ENCODE measurements at places on chromosomes 3 and 15.

DNA sequence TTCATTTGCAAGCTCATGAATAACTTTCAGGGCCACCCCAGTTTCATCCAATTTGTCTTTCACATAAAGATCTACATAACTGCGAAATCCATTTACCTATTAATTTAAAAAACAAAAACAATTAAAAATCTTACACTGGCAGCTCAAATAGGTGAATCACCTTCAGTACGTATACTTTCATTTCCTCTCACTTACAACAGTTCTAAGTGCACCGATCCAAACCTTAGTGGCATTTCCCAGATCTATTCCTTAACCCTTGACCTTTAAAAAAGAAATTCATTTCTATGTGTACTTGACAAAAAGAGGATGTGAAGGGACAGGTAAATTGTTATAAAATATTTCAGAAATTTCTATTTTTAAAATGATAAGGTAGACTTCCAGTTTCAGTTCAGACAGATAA lies 30.8 kb downstream of the TOP2B start:
- no peak for DNase-seq

GRCh38 chr3:29226706-29227105 lies 54.2 kb upstream of the RBMS3 start:
- DNase-seq: no peak

DNA sequence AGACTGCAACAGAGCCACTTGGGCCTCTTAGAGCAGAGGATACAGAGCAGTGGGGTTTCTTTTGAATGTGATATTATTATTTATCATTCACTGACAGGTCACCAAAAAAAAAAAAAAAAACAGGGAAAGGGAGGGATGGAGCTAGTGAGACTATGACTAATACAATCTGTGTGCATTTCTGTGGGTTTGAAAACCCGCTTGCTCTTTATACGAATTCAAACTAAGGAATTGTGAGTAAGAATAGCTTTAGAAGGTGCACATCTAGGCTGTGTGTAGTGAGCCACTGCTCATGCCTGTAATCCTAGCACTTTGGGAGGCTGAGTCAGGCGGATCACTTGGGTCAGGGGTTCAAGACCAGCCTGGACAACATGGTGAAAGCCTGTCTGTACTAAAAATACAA lies 186.6 kb upstream of the MANF start:
- DNase-seq: no peak

DNA sequence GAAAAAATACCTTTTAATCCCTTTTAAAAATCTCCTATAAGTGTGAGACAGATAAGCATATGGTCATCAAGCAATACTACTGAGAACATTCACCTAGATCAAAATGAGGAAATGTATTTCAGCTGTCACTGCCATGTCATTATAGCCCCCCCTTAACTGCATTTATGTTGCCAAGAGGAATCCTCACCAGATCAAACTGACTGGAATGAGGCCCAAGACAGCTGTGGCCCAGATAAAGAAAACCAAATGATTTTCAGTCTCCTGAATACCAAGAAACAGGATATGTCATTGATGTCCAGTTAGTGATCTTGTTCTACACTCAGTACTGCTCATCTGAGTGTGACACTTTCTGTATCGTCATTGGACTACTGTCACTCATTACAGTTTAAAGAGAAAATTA lies 35.1 kb upstream of the CPB1 start:
- peak; percentile 81 for DNase-seq

DNA sequence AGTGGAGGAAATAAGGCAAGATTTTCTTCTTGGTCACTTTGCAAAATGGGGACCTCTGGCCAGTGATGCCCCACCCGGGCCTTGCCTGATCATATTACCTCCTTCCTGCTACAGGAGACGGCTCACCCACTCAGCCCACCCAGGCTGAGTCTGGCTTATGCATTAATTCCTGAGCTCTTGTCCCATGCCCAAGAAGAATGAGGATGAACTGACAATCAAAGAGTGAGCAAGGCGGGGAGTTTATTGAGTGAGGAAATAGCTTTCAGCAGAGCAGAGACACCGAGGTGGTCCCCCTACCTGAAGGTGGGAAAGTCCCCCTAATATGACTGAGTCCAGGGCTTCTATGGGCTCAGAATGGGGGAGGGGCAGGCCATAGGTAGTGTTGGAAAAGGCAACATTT lies 107.5 kb downstream of the EOMES start:
- DNase-seq: peak; percentile 11

GRCh38 chr3:149969110-149969939 lies 1.4 kb downstream of the PFN2 start:
- no peak for DNase-seq

DNA sequence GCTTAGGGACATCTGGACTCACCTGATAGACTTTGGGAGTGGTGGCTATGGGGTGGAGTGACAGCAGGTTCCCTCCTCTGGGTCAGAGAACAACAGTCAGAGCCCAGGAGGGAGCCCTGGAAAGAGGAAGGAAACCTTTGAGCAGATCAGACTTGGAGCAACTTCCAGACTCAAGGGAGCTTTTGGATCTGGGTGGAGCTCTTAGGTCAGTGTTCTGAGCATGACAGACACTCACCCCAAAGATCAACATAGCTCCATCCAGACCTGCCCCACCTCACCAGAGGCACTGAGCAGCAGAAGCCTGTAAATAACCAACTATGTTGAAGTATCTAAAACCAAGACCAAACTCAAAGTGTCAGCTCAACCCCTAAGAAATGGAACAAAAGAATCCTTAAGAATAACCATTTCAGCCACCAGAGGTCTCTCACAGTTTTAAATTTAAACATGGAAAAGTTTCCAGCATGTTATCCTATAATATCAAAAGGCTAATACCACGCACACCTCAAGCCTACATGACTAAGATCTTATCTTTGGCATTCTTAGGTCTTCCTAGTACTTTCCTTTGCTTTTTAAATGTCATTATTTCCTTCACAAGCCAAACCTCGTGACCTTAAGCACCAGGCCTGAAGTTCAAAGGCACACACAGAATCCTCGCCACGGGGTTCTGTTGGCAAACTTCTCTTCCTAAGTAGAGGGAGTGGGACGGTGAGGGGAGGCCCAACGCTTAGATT lies 56.4 kb downstream of the UMPS start:
- DNase-seq: no peak

DNA sequence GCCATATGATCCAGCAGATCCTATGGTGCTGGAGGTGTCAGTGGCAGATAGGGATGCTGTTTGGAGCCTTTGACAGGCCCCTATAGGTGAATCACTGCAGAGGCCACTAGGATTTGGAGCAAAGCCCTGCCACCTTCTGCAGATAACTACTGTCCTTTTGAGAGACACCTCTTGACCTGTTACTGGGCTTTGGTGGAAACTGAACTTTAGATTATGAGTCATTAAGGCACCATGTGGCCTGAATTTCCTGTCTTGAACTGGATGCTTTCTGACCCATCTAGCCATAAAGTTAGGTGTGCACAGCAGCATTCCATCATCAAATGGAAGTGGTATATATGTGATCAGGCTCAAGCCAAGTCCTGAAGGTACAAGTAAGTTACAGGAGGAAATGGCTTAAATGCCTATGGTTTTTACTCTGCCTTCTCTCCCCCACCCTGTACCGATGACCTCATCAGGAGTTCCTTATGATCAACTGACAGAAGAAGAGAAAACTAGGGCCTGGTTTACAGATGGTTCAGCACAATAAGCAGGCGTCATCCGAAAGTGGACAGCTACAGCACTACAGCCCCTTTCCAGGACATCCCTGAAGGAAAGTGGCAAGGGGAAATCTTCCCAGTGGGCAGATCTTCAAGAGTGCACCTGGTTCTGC lies 565.6 kb upstream of the AGTR1 start:
- DNase-seq: no peak

- no peak for DNase-seq
These were observed 223.6 kb upstream of the TLE3 start for GRCh38 chr15:70321172-70321819.

DNA sequence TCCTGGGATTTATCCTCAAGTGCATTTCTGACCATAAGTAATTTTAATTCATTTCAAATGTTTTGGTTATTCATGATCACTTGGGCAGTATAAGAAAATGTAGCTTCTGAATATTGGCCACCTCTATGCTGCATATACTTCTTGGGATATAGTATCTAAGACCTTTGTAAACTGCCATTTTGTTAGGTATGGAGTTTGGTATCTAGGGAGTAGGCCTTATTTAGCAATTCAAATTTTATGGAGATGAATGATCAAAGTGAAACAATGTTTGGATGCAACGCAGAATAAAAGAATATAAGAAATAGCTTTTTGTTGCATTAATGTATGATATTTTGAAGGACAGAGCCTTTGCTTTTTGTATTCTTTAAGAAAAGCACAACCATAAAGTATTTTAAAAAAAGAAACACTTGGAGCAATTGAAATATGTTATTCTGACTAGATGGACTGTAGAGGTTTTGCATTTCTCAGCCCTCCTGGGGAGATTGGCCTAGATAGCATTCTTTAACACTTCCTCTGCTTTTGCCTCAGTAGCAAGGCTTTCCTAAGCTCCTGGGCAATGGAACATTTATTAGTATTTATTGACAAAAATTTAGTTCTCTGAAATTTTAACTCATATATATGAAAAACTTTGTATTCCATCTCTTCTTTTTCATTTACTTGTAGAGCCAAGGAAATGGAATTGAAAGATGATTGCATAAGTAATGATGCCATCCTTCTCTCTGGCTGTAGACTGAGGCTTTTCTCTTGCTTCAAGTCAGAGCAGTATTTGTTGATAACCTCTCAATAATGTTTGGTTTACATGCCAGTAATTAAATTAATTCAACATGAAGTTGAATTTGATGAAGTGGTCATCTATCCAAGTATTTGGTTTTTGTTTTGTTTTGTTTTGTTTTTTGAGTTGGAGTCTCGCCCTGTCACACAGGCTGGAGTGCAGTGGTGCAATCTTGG lies 61.8 kb upstream of the UTS2B start:
- no peak for DNase-seq

DNA sequence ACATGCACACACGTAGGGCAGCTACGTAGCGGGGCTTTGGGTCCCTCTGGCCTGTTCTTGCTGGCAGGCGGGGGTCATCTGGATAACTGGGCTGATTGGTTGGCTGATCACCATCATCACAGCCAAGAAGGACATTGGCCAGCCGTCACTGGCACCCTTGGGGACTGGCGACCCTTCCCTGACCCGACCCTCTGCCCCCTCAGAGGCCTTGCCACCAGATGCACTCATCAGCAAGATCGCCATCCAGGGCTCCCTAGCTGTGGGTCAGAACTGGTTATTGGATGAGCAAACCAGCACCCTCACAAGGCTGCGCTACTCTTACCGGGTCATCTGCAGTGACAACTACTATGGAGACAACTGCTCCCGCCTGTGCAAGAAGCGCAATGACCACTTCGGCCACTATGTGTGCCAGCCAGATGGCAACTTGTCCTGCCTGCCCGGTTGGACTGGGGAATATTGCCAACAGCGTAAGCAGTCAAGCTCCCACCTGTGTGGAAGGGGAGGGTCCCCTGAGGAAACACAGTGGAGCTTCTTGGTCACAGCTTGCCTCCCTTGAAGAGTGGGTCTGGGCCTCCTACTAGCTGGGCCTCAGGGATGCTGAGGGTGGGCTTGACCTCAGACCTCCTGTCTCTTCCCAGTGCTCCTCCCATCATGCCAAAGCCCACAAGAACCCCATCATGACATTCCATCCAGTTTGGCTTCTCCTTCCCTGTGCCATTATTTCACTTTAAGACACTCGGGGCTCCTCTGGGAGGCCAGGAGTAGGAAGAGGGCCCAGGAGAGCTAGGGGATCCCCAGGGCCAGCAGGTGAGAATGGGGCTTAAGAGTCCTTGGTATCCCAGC lies 2.4 kb downstream of the DLL4 start:
- DNase-seq: no peak

DNA sequence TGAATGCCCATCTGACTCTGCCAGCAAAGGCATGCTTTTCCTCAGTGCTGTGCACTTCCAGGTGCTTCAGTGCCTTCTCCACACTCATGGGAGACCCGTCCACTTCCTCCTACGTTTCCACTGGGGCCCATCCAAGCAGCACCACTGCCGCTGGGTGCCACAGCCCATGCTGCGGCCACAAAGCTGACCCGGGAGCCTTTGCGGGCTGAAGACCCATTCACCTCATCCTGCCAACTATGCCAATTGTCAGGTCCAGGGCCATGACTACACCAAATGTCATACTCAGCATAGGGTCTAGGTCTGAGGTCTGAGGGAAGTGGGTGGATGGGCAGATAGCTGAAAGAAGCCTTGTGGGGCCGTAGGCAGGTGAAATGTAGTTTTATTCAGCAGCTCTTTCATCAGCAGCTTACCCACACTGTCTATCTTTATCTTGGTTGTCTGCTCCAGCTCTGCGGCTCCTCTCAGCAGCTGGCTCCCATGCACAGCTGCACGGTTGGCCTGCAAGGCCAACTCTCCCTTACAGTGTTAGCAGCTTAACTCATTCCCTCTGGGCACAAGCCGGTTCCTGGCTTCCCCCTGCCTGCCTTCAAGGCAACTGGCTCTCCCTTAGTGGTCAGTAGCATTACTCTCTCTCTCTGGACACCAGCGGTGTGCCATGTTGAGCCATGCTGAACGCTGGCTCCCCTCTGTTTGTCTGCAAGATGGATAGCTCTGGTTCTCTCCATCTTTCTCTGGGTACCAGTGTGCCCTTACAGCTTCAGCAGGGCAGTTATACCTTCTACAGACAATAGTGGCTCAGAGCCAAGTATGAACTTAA lies 63.7 kb upstream of the SIAH2 start:
- no peak for DNase-seq

DNA sequence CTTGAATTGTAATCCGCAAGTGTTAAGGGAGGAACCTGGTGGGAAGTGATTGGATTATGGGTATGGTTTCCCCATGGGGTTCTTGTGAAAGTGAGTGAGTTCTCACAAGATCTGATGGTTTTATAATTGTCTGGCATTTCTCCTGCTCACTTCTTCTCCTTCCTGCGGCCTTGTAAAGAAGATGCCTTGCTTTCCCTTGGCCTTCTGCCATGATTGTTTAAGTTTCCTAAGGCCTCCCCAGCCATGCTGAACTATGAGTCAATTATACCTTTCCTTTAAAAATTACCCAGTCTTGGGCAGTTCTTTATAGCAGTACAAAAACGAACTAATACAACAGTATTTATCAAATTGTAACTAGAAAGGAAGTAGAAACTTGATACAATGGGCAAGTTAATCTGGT lies 31.9 kb downstream of the IFT57 start:
- DNase-seq: no peak

- peak; percentile 85 for DNase-seq
These were observed 28.3 kb downstream of the GOLGA6A start for GRCh38 chr15:74053941-74054529.

DNA sequence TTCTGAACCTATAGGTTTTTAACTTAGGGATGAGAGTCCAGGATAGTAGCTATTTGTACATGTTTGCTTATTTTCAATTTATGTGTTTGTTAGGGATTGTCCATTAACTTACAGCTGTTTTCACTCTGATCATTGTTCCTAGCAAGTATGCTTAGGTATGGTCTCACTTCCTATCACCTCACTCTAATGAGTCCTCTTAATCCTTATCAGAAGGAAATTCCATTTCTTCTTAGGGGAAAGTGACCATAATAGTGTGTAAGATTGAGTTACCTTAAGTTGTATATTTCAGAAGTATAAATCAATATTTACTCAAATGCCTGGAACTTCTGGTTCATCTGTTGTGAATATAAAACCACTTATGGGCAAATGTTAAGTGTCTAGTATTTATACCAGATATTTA lies 53.0 kb downstream of the PIAS1 start:
- no peak for DNase-seq

GRCh38 chr3:192645437-192645836 lies 81.9 kb downstream of the FGF12 start:
- DNase-seq: no peak

All from OCI-M1 (cell line).